ENCODE measurements at places on chromosomes 7 and 10.

GRCh38 chr7:17530741-17531421, 232.4 kb downstream of the AHR start:
- no peak for DNase-seq

DNA sequence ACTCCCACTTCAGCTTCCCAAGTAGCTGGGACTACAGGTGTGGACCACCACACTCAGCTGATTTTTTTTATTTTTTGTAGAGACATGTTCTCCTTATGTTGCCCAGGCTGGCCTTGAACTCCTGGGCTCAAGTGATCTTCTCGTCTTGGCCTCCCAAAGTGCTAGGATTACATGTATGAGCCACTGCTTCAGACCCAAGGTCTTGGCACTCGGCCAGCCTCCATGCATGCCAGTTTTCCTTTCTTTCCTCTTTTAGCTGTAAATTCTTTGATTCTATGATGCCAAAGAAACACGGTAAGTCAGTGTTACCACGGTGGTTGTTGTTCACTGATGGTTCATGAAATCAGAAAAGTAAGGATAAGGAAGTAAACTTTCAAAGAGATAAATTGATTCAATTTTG, 3.0 kb upstream of the MGAM start:
- no peak for DNase-seq

- no peak for DNase-seq
These were observed 96.6 kb downstream of the CELF2 start for GRCh38 chr10:11114269-11114668.

GRCh38 chr10:88004451-88004850, 141.0 kb downstream of the PTEN start:
- no peak for DNase-seq

DNA sequence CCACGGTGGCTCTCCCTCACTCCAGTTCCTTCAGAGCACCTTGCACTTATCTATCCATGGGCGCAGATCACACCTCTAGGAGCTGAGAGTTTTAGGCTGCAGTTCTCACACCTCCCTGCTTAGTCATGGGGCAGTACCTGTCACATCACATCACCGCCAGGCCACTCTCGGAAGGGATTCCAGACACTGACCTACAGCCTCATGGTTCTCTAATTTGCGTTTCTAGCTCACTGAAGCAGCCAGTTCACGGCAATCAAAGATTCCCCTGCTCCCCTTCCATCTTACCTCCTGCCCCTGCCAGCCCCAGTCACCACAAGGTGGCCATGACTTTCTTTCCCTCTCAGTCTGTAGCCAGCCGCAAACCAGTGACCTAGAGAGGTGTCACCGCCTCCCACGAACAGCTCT, 34.2 kb downstream of the ADRB1 start:
- DNase-seq, result no peak

GRCh38 chr7:132697003-132697402, 120.7 kb upstream of the PLXNA4 start:
- no peak for DNase-seq

GRCh38 chr7:30255064-30255769, 29.2 kb upstream of the ZNRF2 start:
- DNase-seq, result no peak

DNA sequence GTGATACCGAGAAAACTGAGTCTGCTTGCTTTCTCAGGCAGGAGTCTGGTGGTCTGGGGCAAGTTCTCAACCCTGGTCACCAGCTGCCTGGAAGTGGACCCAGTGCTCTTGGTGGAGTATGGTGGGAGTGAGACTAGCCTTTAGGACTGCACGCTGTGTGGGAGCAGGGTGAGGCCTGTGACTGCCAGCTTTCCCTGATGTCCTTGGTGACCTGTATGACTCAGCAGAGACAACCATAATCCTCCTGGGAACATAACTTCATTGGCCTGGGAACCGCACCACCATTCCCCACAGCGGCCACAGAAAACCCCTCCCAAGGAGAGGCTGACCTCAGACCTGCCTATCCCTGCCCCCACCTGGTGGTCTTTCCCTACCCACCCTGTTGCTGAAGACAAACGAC, 139.5 kb upstream of the CHRM2 start:
- DNase-seq, result no peak

GRCh38 chr10:30062090-30062489, 2.7 kb upstream of the JCAD start:
- DNase-seq, result no peak

GRCh38 chr10:125037145-125037877, 95.4 kb downstream of the ZRANB1 start:
- no peak for DNase-seq

- no peak for DNase-seq
These were observed 161.0 kb upstream of the TRIM24 start for GRCh38 chr7:138299066-138299465.

DNA sequence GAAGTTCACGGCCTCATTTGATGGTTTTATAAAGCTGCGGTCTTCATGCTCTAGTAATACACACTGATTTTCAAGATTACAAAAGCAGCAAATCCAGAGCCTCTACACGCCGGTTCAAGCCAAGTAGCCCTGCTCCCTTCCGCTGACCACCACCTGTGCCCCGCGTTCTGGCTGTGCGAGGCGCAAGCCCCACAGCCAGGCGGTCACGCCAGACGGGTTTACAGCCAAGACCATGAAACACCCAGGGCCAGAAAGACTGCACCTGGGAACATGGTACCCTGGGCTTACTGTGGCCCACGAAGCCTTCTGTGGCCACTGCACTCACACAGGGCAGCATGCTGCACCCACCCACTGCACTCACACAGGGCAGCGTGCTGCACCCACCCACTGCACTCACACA, 33.6 kb downstream of the GPER1 start:
- DNase-seq, result no peak

- no peak for DNase-seq
These were observed 194.3 kb downstream of the CYP26A1 start for GRCh38 chr10:93268021-93268420.

- peak; percentile 44 for DNase-seq
These were observed 1.1 kb downstream of the MAP3K8 start for GRCh38 chr10:30435073-30435422.

DNA sequence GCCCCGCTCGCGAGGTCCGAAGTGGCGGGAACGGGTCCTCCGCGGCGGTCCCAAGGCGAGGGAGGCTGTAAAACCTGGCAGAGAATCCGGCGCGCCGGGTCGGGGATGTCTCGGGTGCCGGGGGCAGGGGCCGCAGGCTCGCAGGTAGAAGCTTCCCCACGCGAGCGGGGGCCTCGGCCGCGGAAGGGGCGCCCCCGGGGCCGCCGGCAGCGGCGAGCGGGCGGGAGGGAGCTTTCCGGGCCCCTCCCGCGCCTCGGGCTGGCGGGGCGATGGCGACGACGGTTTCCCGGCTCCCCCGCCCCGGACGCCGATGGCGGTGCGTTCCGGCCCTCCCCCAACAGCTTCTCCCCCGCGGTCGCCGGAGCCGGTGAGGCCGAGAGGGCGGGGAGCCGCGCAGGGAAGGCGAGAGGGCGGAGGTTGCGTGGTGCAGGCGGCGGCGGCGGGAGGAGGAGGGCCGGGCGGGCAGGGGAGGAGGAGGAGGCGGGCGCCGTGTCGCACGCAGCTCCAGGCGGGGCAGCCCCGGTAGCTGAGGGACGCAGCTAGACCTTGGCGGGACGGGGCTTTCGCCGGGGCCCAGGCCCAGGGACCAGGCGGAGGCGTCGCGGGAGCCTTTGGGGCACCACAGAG, at the start of gene CUL1:
TSS of gene CUL1 (plus strand) at position 507 of the 627 bp plus-strand sequence. CDS start 31,220 bp downstream, outside the sequence.
- peak; percentile 86 for DNase-seq

Measured in liver (tissue), 10 donors.